ENCODE measurements at places on chromosomes 12 and 14.

GRCh38 chr12:14452336-14452735 lies 86.9 kb downstream of the ATF7IP start:
- DNase-seq, result no peak

- no peak for DNase-seq
Observed at GRCh38 chr12:96501908-96502307, 12.5 kb downstream of the CFAP54 start.

DNA sequence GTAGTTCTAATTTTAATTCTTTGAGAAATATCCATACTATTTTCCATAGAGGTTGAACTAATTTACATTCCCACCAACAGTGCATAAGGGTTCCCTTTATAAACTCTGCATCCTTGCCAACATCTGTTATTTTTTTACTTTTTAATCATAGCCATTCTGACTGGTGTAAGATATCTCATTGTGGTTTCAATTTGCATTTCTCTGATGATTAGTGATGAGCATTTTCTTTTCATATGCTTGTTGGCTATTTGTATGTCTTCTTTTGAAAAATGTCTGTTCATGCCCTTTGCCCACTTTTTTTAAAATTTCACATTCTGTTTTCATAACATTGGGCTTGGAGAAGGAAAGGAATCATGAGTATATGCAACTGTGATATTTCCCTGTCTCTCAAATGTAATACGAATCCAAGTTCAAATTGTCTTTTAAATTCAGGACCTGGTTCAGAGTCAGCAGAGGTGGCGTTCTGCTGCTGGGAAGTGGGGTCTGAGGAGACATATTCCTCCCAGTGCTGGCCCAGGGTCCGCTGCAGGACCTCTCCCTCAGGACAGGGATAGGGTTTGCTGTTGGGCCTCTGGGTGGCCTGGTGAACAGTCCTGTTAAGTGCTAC lies 81.2 kb upstream of the ETV6 start:
- no peak for DNase-seq

DNA sequence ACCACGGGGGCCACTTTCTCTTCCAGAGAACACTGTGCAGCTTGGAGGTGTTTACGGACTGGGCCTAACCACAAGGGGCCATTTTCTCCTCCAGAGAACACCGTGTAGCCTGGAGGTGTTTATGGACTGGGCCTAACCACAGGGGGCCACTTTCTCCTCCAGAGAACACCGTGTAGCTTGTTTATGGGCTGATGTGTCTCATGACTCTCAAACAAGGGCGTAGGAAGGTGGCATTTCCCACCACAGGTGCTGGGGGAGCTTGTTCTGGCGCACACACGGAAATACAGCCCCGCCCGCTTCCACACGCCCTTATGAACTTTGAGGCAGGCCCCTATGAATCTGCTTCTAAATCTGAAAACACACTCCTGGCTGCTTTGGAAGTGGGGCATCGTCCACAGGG lies 174.6 kb upstream of the SFSWAP start:
- DNase-seq, result no peak

DNA sequence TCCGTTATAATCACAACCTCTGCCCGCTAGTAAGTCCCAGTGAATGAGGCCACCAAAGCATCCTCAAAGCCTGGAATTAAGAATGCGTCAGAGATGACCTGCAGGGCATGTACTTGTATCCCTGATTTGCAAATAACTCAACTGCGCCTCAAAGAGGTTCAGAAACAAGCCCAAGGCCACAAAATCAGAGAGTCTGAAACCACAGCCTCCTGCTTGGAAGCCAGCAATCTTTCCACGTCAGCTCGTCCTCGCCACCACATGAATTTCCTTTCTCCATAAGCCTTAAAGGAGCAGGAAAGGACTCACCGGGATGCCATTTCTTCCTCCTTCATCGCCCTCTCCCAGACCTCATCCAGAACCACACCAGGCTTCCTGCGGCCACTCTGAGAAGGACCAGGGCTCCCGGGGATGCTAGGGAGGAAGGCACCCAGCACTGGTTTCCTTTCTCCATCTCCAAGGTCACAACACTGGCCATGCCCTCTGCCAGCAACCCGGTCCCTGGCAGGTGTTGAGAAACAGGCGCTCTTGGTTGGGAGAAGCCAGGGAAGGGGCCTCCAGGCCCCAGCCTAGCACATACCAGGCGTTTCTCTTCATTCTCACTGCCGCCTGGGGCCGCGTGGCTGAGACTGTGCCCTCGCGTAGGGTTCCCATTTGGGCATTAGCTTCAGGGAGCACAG lies 191.2 kb upstream of the DIO3 start:
- DNase-seq, result no peak

GRCh38 chr14:67417633-67418032 lies 5.7 kb upstream of the PLEK2 start:
- no peak for DNase-seq
